ENCODE measurements at places on chromosomes 16 and 17.

GRCh38 chr16:28110479-28110878 lies 47.0 kb upstream of the GSG1L start:
- no peak for DNase-seq

GRCh38 chr17:72456075-72456474 lies 335.3 kb downstream of the SOX9 start:
- no peak for DNase-seq

GRCh38 chr17:56908001-56908542 lies 5.8 kb downstream of the TRIM25 start:
- no peak for DNase-seq

DNA sequence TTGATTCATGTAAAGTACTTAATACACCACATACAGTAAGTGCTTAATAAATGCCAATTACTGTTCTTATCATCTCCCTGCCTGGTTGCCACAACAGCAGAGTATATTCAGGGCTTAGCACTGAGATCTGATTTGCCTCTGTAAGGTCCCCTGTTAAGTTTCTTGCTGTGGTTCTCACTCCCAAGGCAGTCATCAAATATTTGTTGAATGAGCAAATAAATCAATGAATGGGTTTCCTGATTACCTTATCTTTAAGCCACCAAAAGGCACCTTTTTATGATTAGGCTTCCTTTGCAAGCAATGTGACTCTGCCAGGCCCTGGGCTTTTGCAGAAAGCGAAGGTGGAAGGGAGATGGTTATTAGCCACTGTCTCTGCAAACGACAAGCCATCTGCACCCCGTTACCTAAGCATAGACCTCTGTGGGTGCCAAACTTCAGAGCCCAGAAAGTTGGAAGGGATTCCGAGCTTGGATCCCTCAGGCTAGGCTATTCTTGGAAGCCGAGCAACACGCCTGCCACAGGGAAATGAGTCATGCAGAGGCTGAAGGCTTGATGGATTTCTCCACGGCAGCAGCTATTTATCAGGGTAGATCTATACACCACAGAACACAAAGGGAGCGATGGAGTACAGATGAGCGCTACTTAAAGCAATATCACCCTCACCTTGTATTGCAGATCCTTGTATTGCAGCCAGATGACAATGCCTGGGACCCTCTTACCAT lies 102.0 kb downstream of the GRIN2A start:
- DNase-seq = no peak
